Kidney glomerular epithelial cell (primary cell): ENCODE measurements at places on chromosomes 3 and 15.

DNA sequence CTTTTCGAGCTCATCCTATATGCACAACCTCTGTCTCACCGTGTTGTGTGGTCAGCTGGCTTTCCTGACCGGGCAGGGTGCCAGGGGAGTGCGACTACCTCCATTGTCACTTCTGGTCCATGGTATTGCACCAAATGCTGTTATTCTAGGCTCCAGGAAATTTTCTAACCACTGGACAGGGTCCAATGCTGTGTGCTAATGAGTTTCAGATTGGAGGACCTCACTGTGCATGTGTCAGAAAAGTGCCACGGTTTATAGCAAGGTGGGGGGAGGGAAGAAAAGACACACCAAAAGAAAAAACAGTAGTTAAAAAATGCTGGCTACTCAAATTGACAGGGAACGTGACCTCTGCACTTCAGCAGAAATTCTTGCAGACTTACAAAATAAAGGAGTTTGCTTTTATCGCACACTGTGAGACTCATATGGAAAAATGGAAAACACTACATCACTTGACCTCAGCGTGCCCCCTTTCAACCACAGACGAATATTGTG lies 480.1 kb downstream of the FOXP1 start:
- no peak for DNase-seq

DNA sequence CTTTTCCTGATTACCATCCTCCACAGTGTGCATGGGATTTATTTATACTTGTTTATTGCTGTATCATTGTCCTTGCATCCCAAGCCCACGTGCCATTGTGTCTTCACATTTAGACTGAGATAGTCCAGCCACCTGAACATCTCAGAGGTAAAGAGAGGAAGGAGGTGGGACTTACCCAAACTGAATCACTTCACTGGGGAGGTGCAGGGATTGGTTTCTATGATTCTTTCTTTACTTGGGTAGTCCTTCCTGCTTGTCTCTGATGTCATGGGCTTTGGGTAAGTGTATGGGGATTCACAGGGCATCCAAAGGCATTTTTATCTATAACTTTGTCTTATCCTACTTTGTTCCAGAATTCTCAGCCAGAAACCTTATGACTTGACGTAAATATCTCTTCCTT lies 141.5 kb upstream of the UMPS start:
- DNase-seq: no peak

- DNase-seq: no peak
Measured at GRCh38 chr3:182435860-182436259, 357.4 kb upstream of the ATP11B start.

DNA sequence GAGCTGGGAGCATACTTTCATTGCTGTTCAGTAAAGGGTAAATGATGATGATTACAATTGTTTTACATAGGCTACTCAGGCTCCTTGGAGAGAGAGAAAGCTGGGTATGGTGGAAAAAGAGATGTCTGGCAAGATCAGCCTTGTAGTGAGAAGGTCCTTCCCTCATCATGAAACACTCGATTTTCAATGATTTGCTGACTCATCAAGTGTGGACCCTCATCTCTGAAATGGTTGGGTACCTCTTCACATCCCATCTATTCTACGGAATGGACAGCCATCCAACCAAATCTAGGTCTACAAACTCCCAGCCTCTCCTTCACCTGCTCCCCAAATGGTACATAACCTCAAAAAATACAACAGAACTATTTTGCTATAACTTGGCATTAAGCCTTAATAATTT lies 370.5 kb upstream of the WNT5A start:
- DNase-seq: no peak

GRCh38 chr3:76646921-76647562 lies 392.9 kb upstream of the ROBO2 start:
- no peak for DNase-seq

DNA sequence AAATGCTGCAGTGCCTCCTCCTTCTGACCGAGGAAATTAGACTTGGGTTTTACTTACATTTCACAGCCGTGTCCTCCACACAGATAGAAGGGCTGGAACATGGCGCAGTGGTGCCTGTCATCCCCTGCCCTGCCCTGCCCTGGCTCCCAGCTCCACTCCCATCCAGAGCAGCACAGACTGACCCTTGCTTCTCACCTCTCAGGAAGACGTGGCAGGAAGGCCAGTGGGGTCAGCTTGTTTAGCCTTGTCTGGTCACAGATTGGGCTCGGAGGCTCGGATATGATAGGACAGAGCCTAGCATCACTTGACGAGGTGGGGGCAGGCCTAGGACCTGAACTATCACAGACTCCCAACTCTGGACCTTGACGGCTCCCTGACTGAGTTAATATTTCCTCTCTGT lies 88.5 kb downstream of the LINGO1 start:
- no peak for DNase-seq

DNA sequence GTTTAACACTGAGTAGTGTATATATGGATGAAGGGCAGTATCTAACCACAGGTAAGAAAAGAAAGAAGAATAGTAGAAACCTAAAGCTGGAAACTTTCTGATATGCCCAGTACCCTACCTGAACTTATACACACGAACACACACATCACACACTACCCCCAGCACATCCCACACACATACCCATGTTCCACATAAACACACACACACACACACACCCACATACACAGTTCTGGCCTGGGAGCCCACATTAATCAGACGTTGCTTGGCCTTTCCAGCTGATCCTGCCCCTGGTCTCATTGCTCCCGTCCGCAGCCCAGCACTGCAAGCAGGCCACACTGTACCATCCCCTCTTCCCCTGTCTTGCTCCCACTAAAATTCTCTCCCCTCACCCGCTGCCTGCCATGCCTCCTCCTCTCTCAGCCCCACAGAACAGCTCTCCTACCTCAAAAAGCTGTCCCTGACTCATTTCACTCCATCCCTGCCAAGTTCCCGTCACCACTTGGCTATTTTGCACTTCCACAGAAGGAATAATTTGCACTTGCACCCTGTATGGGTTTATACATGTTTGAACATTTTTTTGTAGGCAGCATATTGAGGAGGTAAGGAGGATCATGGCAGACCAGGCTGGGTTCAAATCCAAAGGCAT lies 185.8 kb upstream of the PPP2R3A start:
- DNase-seq: no peak
